ENCODE measurements at places on chromosomes 7 and 10. TPM values are rescaled to one million over a fixed set of nuclear protein-coding genes. Genes with fewer than 3 reads are reported as not detected.

SLC29A3 gene
- total RNA-seq, result 2.6 TPM

MPP7 gene
- 6.8 TPM for total RNA-seq

UCN3 gene
- total RNA-seq, result not detected

NOM1 gene
- 23.0 TPM for total RNA-seq

ADIRF gene
- 12.8 TPM for total RNA-seq

Data from dermis blood vessel endothelial cell (primary cell).